ENCODE measurements at places on chromosomes 3 and 15.
A peak's percentile ranks its signal among the peaks of the same experiment; 100 is the strongest.

DNA sequence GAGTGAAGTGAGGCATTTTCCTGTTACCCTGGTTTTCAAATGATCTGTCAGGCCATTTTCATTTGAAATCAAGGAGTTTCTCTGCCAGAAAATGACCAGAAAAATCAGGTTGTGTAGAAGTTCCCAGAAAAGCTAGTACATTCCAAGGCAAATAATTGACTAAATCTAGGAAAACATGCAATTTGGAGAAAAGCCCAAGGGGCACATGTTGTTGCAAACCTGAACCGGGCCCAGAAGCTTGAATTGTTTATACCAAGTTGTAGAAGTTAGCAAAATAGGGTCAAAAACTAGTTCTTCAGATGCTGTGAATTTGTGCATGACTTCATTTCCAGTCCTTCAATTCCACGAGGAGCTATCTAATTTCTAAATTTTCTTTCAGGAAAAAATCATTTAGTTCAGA lies 31.0 kb downstream of the TRIM42 start:
- peak; percentile 29 for DNase-seq

GRCh38 chr15:88939486-88939806 lies 26.3 kb upstream of the MFGE8 start:
- no peak for DNase-seq

DNA sequence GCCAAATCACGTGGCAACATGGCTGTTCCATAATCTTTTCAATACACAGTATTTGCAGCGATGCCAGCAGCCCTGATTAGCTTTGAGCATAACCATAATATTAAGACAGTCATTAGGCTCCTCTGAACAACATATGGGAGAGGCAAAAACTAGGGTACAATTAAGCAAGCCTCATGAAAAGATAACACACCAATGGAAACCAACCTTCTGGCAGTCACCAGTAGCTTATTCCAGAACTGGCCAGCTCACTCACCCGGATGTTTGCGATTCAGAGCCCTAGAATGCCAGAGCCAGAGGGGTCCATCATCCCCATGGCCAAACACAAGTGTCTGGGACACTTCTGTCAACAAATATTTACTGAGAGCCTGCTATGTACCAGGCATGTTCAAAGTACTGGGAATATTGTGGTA lies 48.8 kb upstream of the PLXND1 start:
- DNase-seq, result no peak

DNA sequence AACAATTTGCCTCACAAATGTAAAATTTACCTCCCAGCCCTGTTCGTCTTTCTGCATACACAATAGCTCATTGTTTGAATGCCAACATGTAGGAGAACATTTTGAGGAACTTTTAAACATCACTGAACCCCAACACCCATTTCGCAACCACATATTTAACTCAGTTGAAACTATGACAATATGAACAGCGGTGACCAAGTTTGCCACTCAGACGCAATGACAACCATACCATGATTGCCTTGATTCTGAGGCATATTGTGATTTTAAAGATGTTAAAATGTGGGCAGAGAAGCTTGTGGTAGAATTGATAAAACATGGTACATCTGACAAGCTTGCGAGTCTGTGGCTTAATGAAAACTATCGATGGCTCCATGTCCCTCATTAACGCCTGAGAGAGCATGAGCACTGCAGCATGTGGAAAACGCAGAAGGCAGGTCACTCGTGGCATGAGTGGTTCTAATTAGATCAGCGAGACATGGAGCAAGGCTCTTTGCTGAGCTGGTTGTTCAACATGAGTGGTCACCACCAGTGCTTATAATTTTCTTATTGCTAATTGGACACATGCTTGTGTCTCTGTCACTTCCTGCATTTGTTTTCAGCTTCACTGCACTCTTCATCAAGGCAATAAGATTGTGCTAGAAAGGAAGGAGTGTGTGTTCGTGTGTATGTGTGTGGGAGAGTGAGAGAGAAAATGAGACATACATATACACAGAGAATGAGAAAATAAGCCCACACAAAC lies 116.8 kb downstream of the CHST2 start:
- peak; percentile 45 for DNase-seq

DNA sequence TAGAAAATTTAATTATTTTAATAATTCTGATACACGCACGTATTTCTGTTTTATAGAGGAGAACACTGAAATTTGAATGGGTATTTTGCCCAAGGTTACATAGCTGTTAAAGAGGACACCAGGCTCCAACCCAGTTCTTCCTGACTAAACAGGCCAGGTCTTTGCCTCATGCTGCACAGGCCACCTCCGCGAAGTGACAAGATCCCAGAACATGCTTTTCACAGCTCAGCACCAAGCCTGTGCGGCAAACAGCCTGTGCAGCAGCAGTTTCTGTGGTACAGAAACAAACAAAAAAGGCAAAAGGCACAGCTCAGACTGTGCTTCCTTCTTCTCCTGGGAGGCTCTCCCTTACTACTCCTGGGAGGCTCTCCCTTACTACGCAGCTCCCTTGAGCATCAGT lies 6.5 kb downstream of the FOXL2 start:
- DNase-seq, result no peak

DNA sequence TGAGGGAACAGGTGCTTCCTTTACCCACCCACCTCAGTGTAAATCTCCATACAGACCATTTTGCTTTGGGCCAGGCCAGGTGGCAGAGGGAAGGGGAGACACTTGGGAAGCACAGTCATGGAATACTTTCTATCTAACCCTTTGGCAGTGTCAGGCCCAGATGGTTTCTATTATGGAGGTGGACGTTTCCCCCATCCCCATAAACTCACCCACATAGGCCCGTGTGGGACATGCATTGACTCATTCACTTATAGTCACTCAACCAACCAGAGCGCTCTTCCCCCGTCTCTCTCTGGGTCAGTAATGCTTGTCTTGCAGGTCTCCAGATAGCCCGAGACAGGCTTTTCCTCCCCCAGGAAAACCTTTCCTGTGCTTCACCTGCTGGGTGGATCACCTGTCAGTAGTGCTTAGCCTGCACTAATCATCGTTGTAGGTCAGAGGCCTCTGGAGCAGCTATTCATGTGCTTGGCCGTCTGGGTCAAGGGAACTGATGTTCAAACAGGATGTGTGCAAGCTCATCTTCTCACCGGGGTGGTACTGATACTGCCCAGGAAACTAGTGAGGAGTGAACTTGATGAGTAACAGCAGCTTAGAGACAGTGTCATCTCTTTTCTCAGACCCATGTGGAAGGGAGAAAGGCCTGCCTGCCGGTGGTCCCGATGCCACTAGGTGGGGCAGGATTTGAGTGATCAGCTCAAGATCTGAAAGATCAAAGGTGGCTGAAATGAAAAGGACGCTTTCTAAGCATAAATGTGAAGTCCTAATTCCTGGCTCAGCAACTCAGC lies 67.1 kb downstream of the CEMIP start:
- DNase-seq, result no peak

DNA sequence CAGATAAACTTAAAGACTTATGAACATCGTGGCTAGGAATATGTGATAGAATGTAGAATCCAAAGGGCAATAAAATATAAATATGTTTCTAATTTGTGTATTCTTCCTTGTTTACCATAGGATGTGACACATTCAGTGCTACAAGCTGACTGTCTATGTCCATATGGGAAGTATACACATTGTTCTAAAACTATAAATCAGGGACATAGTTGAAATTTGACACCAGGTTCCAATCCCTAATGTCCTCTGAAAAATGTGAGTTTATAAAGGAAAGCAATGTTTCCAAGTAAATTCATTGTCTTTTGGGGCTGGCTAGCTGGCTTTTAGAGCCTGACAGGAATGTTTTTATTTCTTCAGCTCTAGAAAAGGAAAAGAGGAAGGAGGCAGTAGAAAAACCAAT lies 273.6 kb downstream of the CNTN4 start:
- DNase-seq, result no peak

GRCh38 chr15:68149059-68149458 lies 56.1 kb downstream of the CALML4 start:
- no peak for DNase-seq

DNA sequence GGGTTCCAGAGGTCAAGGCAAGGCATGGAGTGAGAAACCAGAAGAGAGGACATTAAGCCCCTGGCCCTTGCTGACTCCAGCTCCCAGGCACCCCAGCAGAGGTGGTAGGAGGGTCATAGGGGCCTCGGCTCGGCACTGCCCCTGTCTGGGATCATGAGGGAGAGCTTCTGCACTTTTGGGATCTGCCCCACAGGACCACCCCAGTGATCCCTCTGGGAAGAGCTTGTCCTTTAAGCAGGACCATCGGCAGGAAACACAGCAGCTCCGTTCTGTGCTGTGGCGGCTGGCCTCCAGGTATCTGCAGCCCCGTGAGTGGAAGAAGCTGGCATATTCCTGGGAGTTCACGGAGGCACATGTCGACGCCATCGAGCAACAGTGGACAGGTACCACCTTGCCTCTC lies 35.5 kb downstream of the ANKDD1A start:
- no peak for DNase-seq

DNA sequence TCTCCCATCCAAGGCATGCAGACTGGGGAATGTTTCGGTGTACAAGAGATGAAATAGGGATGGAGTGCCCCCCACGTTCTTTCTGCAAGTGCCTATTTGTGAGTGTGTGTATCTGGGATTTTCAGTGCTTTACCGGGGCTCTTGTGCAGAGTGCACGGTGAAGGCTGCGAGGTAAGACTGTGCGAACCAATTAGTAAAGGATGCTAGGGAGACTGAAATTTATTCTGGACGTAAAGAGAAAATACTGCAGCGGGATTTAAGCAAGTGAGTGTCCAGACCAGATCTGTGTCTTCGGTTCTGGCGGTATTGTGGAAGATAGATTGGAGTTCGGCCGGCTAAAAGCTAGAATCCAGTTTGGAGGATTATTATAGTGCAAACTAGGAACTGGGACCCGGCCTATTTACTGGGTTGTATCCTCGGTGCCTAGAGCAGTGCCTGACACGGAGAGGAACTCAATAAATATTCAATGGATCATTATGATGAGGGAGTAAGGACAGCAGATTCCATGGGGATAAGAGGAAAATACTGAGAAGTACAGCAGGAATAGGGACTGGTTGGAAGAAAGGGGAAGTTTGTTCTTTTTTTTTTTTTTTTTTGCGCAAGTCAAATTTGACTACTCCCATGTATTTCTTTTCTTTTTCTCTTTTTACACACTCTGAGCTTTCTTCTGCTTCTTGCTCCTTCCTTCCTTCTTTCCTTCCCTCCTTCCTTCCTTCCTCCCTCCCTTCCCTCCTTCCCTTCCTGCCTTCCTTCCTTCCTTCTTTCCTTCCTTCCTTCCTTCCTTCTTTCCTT lies 580 bp upstream of the MAGEF1 start:
- DNase-seq, result no peak

DNA sequence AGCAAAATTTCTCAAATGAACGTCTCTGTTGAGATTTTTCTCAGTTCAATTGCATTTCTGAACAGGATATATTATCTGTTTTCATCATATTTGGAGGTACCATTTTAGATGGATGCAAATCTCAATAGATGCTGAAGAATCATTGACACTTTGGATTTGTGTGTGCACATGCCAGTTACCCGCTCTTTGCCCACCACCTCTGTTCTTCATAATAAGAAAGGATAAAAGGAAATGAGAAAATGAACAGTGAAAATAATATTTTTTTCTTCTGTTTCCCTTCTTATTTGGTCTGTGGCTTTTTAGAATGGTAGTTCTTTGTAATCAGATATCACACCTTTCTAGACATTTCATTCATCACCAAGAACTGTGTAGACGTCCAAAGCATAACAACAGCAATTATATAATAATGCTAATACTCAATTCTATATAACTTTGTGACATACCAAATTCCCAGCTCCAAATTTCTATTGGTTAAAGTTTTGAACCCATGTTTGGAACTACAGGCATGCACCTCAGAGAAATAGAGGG lies 256.7 kb upstream of the SATB1 start:
- no peak for DNase-seq

DNA sequence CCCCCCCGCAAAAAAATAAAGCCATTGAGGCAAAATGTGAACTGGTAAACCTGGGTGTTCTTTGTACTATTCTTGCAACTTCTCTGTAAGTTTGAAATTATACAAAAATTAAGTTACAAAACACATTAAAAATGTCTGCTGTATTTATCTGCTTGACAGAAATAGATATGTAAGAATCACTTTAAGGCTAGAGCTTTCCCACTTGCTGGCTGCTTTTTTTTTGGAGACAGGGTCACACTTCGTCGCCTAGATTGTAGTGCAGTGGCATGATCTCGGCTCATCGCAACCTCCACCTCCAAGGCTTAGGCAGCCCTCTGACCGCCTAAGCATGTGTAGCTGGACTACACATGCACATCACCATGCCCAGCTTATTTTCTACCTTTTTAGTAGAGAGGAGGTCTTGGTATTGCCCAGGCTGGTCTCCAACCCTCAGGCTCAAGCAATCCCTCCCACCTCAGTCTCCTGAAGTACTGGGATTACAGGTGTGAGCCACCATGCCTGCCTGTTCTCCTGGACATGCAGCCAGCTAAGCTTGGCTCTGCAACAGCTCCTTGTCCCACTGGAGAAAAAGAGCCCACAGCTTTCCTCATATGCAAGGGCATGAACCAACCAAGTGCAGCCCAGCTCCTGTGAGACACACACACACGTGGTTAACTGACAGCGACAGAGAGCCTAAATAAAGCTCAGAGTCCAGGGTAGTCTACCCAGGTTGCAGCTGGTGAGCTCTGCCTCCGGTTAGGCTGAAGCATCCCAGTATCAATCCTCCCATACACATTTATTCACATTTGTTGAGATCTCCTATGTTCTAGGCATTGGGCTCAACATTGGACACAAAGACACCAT lies 4.5 kb downstream of the RPS17 start:
- no peak for DNase-seq

DNA sequence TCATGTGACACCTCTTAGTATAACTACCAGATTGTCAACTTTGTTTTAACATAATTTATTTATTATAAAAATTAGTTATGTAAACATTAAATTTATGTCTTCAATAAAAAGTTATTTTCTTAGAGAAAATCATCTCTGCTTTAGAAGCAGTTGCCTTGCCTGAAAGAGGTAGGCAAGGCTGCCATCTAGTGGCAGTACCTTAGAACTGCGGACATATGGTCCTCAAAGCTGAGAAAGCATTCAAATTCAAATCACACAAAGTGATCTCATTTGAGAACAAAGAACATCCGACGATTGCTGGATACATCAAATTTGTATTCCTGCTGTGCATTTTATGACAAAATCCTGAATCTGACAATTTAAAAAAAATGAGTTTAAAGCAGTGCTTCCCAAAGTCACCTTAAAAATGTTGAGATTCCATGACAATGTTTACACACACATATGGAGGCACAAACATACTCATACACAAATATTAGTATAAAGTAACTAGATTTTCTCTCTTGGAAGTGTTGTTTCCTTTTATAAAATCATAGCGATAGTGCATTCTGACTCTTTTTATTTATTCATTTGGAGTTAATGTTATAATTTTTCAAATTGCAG lies 617.4 kb downstream of the CADM2 start:
- DNase-seq, result peak; percentile 85

DNA sequence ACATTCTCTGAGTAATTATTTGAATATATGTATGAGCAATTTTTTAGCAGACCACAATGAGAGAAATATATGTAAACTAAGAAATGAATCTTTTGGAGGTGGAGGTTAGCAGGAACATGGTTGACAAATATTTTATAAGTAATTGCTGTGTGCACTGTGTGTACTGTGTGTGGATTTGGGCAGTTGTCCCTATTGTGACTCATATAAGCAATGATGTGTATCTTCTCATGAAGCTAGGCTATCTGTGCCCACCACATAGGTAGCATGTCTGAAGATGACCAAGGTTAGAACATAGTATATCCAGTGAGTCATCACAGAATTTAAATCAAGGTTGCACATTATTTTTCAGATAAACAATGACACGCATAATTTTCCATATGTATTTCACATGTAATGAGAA lies 713.9 kb upstream of the GBE1 start:
- no peak for DNase-seq

All from spinal cord (tissue), 10 donors.